ENCODE measurements at places on chromosomes 11 and 22.

GRCh38 chr11:116342148-116342547 lies 430.6 kb downstream of the BUD13 start:
- DNase-seq = no peak

- no peak for DNase-seq
Observed at GRCh38 chr11:127058524-127058923, 58.0 kb upstream of the KIRREL3 start.

- DNase-seq = no peak
Observed at GRCh38 chr22:22897947-22898346, 10.3 kb downstream of the IGLL5 start.

DNA sequence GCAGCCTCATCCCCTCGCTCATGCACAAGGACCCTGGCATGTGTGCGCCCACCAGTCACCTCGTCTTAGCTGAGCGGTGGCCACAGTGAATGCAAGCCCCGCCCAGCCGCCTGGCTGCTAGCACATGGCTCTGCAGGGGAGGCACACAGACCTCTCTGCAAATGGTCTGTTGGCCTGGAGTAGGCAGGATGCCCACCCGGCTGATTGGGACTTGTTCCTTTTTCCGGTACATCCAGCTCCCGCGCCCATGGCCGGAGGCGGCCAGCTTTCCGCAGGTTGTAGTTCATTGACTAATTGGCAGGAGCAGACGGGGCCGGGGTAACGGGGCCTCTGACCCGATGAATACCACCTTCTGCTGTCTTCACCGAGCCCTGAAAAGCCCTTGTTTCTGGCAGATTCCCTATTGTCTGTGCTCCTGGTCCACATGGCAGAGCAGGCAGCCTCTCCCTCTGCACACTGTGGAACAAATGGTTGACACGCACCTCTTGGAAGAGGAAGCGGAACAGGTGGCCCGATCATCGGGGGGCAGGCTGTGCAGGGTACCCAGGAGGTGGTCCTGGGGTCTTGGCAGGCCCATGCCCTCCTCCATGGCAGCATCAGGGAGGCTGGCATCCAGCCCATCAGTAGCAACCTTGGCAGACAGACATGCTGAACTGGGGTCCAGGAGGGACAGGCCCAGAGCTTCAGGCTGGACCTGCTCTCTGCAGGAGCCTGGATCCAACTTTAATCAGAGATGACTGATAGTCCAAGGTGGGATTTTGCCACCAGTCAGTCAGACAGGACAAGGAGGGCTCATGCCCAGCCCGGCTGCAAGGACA lies 1512.0 kb downstream of the BRD1 start:
- DNase-seq = peak; percentile 95

GRCh38 chr11:118265954-118266353 lies 1.9 kb upstream of the MPZL2 start:
- DNase-seq = no peak

GRCh38 chr22:46581538-46582244 lies 38.5 kb upstream of the GRAMD4 start:
- DNase-seq = no peak

- no peak for DNase-seq
Observed at GRCh38 chr11:40188848-40189247, 1270.6 kb downstream of the LRRC4C start.

DNA sequence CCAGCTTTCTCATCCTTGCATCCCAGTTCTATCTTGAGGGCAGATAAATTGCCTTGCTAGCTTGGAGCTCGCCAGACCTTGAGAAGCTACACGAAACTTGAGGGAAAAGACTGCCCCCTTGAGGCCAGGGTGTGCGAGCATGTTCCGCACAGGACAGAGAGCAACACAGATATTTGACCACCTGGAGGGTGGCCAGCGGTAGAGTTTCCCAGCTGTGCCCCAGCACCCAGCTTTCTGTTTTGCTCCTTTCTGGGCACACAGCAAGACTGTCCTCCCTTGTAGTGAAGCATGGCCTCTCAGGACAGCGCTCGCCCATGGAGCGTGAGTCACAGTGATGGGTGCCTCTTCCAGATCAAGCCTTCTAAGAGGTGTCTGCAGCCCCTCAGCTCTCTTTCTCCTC lies 23.5 kb downstream of the SPATA19 start:
- DNase-seq = peak; percentile 17

DNA sequence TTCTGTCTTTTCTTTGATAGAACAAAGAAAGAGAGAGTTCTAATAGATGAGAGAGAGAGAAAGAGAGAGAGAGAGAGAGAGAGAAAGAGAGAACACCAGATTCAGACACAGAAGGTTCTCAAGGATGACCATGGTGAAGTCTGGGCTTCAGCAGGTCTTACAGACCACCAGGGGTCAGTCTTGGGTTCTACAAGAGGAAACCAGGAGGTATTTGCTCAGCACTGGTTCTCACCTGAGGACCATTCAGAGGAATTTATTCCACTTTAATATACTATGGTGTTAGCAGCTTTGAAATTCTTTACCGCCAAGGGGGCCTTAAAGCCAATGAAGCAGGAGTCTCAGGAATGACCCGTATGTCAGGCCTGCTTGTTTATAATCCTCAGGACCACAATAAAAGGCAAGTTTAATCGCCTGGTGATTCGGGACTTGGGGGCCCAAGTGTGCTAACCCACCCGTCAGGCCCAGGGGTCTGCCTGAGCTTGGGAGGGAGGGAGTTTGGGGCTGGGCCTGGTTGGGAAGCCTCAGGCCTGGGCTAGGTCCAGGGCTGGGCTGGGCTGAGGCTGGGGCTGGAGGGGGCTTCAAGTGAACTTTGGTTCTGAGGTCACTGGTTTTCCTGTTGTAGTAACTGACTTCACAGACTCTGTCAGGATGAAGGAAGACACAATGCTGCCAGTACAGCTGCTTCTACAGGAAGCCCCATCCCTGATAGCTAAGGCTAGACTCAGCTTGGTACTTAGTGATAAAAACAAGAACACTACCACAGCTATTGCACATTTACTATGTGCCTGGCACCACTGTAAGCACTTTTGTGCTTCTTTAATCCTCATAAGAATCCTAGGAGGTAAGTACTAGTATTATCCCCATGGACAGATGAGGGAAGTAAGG lies 179.2 kb upstream of the ZBED5 start:
- DNase-seq = peak; percentile 76

GRCh38 chr11:64204464-64204989 lies 2.0 kb upstream of the FERMT3 start:
- peak; percentile 94 for DNase-seq

DNA sequence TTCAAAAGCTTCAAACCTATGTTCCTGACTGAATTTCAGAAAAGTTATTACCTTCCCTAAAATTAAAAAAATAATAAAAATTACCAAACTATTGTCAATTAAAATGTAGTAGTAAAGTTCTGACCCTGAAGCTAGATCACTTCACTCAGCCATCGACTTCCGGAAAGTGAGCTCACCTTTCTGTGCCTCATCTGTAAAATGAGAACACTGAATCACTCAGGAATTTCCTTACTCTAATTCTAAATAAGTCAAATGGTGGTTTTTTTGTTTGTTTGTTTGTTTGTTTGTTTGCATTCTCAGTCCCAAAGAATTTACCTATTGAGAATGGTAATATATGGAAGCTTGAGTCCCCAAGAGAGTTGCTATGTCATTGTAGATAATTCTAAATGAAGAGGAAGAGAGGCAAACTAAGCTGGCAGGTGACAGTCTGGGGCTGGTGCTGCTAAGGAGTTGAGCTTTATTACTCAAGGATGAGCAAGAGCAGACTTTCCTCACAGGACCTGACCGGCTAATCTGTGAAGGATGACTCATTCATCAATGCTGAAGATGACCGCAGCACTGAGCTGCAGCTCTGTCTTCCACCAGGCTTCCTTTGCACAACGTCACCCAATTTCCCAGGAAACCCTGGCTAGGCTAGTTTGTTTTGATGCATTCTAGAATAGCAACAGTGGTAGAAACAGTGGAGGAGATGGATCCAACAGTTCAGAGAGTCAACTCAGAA lies 248.8 kb downstream of the RAB38 start:
- no peak for DNase-seq

DNA sequence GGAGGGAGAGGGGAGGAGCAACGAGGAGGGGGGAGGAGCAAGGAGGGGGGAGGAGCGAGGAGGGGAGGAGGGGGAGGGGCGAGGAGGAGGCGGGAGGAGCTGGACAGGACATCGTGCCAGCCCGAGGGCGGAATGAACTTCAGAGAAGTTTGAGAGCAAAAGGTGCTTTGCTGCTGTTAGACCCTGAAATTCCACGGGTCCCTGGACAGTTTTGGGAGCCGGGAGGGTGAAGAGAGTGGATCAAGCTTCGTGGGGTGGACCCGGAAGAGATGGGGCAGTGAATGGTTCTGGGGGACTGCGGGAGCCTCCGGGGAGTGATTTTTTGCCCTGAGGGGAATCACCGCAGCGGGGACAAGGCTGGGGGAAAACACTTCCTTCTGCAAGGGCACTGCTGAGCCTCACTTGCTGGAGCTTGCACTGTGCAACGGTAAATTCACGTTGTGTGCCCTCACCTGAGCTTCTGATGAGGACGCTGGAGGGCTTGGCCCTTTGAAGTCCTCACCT lies 10.7 kb upstream of the NLRP6 start:
- no peak for DNase-seq

- DNase-seq = no peak
Observed at GRCh38 chr11:12097219-12097618, 13.2 kb upstream of the MICAL2 start.

DNA sequence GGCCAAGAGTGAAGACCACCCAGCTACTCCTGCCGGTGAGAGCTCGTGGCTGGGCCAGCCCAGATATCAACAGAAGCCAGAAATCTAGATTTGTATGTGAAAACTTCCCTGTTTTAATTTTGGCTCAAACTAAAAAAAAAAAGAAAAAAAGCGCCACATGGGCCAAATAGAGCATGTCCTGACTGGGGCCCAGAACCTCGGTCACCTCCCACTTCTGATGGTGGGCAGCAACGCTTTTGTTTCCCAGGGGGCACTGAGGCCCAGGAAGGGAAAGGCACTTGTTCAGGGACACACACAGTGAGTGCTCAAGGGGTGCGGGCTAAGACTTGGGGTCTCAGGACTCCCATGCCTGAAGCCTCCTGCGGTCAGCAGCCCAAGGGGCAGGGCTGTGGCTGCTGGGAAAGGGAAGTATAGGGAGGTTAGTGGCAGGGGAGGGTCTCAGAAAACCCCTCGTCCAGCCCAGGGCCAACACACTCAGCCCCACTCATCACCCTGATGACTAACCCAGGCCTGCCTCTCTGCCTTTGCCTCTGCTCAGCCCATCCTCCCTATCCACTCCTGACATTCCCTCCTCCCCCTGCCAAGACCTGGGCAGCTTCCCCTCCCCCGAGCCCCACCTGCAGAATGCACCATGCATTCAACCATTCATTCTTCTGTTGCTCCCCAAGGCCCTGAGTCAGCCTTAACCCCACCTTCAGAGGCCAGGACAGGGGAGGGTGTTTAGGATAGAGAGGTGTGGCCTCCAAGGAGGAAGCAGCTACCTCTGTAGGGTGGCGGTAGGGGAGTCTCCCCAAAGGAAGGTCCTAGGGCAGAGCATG lies 30.0 kb upstream of the TCF20 start:
- DNase-seq = no peak

DNA sequence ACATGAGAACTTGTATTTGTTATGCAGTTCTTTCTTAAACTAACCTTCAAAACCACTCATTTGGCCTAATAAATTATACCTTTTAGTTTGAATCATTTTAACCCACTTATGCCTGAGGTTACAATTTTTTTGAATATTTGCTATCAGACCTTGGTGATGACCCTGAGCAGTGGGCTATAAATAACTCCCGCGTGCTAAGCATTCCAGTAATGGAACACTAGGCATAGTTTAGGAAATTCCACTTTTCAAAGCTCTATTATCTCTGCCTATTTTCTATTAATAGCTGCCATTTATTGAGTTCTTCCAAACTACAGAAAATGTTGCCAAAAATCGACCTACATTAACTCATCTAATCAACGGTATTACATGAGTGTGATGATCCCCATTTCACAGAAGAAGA lies 993.4 kb upstream of the FAT3 start:
- no peak for DNase-seq

DNA sequence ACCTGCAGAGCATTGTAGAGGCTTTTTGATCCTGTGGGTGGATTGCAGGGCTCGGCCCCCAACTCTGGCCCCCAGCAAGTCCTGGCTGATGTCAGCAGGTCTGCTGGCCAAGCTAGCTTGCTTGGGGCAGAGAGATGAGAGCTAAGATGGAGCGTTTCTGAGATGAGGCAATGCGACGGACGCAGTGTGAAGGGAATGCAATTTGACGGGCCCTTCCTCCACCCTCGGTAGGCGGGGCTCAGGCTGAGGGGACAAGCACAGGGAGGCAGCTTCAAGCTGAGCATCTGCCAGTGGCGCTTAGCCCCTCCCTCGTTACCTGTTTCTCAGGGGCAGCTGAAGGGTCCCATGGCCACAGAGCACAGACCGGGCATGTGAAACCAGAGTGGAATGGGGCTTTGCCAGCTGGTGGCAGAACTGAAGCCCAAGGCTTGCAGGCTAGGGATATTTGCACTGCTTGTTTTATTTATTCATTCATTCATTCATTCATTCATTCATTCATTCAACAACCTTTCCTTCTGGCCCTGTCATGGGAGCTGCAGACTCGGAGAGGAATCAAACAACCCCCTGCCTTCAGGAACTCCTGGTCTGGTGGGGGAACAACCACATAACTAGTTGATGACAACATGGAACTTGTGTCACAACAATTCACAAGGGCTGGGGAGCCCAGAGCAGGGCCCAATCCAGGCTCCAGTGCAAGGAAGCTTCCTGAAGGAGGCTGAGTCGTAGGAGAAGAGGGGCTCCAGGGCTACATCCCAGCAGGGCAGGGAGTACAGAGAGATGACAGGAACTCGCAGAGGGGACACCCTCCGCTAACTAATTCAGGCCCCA lies 66.8 kb downstream of the THAP12 start:
- DNase-seq = no peak

DNA sequence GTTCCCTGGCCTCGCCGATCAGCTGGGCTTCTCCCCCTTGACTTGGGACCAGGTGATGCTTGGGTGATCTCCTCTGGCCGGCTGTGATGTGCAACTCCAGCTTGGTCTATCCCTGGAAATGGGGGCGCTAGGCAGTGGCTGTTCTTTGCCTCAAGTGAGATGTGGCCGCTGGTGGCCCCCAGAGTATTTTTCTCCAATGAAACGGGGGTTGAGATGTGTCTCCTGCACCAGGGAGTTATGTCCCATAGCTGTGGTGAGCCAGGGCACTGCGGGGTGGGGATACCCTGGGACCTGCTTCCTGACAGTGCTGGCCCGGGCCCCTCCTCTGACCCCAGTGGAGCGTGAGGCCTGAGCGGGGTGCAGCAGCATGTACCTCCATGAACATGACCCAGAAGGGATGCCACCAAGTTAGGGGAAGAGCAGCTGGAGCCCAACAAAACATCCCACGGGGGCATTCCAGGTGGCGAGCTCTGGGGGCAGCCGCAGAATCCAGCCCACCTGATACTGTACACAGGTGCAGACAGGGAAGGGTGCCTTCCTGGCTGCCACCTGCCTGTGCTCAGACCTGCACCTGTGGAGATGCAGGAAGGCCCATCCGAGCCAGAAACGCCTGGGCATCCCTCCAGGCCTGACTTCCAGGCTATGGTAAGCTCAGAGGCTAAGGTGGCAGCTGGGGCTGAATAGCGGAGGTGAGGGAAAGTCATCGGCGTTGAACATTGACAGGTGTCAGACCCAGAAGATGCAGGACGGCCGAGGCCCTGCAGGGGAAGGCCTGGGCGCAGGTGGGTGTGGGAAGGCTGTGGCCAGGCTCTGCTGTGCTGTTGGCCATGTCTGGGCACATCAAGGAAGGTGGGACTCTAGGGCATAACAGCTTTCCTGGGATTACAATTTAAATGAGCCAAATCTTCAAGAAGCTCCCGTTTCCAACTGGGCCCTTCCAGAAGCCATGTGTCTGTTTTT lies 97.3 kb downstream of the CTTN start:
- DNase-seq = no peak
